HAP-1 (cell line): ENCODE measurements at places on chromosomes 2 and 18.

DNA sequence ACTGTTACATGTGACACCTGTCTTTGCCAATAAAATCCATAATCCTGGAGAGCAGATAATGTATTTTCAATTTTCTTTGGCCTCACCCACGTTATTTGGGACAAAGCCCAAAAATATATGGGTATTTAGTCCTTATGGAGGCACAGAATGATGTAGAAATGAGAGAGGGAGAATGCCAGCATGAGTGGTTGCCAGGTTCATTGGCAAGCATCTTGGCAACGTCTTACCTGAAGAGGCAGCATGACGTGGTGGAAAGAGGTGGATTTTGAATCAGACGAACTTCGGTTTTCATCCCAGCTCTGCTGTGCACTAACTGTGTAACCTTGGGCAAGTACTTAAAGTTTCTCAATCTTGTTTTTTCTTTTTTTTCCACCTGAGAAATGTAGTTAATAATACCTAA is 969.6 kb upstream of the PIK3C3 start:
- no peak for DNase-seq

GRCh38 chr18:2150566-2150965 is 420.7 kb downstream of the METTL4 start:
- no peak for DNase-seq

GRCh38 chr18:21181766-21182165 is 60.3 kb upstream of the GREB1L start:
- no peak for DNase-seq

- DNase-seq, result no peak
Measured at GRCh38 chr2:204187229-204188083, 250.9 kb downstream of the ICOS start.

DNA sequence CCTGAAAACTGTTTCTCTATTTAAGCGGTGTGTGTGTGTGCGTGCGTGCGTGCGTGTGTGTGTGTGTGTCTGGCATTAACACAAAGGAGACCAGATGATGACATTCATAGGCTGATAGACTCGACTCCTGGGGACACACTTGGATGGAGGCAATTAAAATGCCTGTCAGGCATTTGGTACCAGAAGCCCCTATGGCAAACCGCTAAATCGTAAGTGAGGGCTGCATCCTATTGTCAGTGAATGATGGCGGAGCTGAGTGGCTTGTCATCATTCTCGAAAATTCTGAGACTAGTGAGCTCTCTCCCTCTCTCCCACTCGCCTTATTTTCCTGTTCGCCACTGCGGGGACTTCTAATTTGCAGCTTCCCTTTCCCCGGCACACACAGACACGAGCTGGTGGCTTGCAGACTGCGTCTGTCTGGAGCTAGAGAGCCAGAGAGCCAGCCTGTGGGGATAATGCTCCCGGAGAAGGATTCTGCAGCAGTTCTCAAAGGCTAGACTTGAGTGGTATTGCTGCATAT is 155.4 kb downstream of the MAP2 start:
- DNase-seq, result peak; percentile 21

- no peak for DNase-seq
Measured at GRCh38 chr2:84879584-84880394, 1.1 kb downstream of the TRABD2A start.

- no peak for DNase-seq
Measured at GRCh38 chr2:143300536-143300935, 171.3 kb downstream of the ARHGAP15 start.

DNA sequence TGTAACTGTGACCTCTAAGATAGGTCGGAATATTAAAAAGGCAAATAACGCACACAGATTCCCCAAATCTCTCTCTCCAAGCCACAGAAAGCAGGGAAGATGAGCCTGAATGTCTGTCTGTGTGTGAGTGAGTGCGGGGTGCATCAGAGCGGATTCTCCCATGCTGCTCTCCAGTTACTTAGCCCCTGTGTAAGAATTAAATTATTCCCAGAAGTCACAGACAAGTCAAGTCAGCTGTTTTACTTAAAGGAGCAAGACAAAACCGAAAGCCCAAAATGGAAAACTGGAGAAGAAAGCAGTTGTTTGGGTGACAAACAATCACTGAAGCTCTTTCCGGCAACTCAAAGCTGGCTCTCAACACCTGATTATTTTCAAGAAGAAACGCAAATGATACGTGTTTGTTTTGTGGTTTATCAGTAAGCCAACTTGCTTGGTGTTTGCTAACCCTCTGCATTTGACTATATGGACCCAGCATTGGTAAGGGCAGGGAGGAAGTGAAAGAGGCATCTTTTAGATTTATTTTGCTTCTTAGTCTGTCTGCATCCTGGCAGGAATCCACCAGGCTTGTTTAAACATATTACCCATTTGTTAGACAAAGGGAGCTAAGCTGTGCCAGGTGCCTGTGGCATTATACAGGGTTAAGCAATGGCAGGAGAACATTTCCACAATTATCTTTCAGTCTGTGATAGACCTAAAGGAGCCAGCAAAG is 121.5 kb upstream of the CREB1 start:
- DNase-seq, result no peak

DNA sequence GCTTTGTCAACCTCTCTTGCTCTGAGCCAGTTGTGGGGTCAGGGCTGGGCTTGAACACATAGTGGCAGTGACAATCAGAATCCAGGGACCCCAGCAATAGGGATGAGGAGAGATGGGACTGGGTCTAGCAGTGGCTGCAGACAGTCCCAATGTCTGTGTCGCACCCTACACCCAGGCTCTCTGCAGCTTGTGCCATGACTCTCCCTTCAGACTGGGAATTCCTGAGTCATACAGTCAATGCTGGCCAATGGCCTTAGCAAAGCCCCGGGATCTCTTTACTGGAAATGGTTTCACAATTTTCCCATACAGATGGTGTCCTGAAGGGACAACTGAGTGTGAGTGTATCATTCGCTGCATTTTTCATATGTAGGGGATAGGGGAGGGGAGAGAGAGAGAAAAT is 74.2 kb upstream of the CELF4 start:
- DNase-seq, result no peak
